ENCODE measurements at places on chromosomes 16 and 17.

DNA sequence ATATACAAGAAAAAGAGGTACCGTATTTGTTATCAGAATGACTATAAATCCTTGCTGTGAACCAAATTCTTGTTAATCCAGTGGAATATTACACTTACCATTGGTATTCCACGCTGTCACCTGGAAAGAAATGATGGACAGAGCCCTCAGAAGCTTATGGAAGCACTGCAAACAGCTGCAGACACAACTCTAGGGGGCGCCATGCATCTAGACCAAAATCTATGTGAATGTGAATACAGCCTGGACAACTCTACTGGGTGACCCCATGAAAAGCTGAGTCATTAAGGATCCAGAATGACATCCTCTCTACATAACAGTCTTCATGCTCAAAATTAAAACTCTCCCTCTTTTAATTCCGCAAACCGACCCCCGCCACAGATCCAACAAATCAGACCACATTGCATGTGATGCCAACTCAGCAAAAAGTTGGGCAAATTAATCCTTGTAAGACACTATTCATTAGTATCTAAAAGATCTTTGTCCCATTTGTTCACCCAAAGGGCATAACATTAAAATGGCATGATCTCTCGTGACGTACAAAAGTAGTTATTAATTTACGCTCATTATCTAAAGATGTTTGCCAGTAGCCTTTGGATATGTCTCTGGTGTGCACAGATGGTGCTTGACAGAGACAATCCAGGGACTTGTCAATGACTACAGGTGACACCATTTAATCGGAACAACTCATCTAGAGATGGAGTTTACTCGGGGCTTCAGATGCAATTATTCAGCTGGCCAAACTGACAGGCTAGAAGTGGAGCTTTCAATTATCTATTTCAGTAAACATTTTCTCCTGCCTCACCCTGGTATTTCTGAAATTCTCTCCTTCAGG, 552.7 kb upstream of the PSMD7 start:
- no peak for DNase-seq

DNA sequence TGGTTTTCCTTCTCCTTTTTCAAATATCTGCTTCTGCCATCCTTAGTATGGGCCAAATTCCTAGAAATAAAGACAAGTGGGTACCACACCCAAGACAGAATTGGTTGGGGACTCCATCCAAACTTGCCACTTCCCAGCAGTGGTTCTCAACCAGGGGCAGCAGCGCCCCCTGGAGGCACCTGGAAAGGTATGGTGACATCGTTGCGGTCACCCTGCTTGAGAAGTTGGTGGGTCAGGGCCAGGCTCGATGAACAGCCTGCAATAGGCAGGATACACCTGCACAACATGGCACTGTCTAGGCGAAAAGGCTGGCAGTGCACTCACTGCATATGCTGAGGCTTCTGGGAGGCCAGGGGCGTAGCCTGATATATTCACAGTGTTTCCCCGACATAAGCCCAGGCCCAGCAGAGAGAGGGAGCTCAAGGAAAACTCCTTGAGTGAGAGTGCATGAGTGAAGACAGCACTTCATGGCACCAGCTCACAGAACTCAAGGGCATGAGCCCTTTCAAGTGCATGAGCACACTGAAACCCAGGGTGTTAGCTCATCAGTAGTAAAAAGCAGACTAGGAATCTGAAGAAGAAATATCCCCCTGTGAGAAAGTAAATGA, 57.7 kb downstream of the CMC2 start:
- no peak for DNase-seq

- no peak for DNase-seq
Measured at GRCh38 chr16:68434624-68435210, 13.6 kb downstream of the SMPD3 start.

- DNase-seq = no peak
Measured at GRCh38 chr16:4828567-4829321, 18.3 kb downstream of the GLYR1 start.

DNA sequence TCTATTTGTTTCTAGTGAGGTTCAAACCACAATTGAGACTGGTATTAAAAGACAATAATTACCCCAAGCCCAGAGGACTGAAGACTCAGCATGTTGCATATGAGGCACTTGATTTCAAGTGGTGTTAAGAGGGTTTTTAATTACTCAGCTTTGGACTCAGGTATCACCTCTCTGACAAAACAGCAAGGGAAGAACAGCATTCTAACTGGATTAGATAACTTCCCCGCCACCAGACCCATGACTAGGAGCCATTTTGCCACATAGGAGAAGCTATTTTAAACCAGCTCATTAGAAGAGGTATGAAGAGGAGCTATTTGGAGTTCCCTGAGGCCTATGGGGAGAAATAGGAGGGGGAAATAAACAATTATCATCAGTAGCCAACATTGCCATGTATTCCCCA, 226.1 kb upstream of the TOX3 start:
- DNase-seq = no peak

DNA sequence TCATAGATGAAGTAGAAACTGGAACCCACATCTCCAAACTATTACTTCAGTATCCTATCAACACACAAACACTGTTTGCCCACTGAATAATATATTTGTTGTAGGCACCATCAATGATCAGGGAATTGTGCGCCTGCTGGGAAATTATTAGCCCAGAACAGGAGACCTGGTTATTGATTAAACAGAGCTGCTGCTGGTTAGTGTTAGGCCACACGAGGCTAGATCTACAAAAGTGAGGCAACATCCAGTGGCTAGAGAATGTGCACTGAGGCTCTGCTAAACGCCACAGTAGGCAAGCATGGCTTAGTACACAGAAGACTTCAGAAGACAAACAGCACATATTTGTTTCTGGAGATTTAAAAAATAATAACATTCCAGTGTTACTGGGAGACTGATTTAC, 11.0 kb downstream of the ABHD15 start:
- no peak for DNase-seq

DNA sequence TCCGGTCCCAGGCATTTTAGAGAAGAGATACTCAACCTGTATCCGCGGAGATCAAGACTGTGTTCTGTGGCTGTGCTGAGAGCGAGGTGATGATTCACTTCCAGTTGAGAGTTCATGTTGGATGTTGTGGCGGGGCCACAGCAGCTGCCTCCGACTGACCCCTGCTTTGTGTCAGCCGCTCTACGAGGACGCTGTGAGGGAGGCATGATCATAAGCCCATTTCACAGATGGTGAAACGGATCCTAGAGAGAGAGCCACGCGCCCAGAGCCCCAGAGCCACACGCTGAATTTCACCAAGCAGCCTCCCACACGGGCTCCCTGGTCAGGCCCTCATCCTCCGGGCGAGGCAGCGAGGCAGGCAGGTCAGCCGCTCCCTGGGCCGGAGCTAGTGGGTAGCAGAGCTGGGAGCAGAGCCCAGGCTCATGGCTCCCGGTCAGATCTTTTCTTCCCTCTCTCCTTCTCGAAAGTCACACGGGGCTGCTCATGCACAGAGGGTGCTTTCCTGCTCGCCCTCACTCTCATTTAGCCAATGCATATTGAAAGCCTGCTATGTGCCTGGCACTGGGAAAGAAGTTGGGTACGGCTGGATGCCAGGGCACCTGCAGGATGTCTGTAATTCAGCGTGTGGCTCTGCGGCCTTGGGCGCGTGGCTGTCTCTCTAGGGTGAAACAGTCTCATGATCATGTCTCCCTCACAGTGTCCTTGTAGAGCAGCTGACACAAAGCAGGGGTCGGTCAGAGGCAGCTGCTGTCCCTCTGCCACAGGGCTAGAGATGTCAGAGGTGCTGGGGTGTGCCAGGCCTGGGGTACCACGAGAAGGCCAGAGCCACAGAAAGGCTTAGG, 155.6 kb upstream of the CHMP6 start:
- DNase-seq = no peak

GRCh38 chr16:68000450-68000849, 1.2 kb upstream of the DPEP2 start:
- DNase-seq = no peak

- no peak for DNase-seq
Measured at GRCh38 chr16:77944631-77945030, 77.7 kb upstream of the CLEC3A start.

GRCh38 chr17:76870377-76870714, 2.1 kb downstream of the MGAT5B start:
- no peak for DNase-seq

DNA sequence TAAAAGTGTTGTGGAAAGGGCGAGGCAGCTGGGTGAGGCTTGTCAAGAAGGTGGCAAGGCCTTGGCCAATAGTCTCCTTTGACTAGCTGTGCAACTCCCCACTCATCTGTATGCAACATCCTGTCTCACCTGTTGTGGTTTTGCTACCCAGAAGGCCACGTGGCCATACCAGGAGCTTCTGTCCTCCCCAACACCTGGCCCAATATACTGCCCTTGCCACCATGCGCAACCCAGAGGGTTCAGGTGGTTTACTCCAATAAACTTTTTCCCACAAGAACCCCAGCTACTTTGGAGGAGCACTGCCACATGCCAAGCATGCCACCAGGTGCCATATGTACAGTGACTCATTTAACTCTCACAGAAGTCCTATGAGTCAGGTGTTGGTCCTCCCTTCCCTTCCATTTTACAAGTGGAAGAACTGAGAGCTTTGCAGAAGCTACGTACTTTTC, 10.2 kb downstream of the MYO19 start:
- DNase-seq = no peak

DNA sequence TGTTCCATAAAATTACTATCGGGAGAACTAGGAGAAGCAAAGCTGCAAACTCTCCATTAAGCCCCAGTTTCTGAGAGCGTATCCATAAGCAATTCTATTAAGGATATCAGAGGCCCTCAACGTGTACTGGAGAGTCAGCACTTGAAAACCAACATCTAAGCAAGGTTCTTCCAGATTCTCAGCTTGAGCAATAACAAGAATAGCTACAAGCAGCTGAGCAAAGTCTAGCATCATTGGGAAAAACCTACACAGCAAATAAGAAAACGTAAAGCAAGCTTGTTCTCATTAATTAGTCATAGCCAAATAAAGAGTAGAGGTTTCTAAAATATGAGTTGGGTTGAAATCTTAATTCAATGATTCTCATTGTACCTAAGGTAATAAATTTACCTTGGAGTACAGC, 26.9 kb upstream of the COX10 start:
- no peak for DNase-seq

- DNase-seq = no peak
Measured at GRCh38 chr17:36858119-36859002, 78.9 kb upstream of the LHX1 start.

GRCh38 chr17:80777274-80777673, 214.4 kb upstream of the CHMP6 start:
- DNase-seq = no peak

DNA sequence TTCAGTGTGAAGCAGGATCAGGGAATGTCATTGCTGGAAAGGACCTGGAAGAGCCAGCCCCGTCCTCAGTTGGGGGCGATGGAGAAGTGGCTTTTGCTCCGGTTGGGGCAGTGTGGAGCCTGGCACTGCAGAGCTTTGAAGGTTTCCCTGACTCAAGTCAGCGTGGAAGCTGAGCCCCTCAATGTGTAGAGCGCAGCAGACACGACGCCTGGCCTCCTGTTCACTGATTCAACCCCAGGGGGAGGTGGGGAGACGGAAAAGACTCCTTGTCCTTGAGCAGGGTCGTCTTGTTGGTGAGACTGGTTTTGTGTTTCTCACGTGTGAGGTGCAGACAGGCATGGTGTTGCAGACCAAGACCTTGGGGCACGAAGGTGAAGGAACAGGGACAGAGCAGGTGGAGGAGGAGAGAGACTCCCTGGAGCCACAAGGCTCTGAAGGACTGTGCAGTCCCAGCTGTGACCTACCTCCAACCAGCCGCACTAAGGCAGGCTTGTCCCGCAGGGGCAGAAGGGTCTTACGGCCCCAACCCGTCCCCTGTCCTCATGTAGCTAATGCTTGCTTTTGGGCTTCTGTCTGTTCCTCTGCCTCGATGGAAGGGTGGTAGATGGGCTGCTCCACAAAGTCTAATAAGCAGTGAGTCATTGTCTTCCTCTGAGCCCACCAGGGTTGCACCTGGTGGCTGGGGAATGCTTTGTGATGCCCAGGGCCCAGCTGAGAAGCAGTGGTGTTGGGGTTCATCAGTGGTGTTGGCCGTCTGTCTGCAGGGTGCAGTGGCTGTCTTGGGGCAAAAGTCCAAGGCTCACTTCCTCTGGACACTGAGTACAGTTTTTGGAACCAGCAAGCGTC, 47.8 kb downstream of the MPRIP start:
- no peak for DNase-seq

DNA sequence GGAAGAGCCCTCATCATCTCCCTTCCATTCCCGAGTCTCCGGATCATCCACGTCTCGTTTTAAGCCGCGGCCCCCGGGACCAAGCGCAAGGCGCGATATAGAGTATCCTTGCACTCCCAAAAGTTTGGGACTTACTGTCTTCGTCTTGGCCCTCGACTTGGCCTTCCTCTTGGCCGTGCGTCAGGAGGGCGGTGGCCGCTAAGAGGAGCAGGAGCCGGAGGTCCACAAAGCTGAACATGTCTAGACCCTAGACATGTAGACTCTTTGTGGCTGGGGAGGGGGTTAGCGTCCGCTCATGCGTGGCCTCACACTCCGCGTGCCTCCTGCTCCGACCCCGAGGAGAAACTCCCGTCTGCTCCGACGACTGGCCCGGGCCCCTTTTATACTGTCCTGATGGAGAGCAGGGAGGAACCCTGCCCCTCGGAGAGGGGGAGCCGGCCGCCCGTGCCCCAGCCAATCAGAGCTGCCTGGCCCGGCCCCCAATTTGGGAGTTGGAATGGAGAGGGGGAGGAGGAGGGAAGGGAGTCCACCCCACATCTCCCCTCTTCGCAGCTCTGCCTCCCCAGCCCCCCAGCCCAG, at the start of gene COL1A1:
Gene COL1A1 (minus strand): TSS at position 356 of the 579 bp plus-strand sequence. CDS start 118 bp downstream, at position 238.
- no peak for DNase-seq

- DNase-seq = no peak
Measured at GRCh38 chr17:8324132-8324531, 14.1 kb downstream of the ARHGEF15 start.

DNA sequence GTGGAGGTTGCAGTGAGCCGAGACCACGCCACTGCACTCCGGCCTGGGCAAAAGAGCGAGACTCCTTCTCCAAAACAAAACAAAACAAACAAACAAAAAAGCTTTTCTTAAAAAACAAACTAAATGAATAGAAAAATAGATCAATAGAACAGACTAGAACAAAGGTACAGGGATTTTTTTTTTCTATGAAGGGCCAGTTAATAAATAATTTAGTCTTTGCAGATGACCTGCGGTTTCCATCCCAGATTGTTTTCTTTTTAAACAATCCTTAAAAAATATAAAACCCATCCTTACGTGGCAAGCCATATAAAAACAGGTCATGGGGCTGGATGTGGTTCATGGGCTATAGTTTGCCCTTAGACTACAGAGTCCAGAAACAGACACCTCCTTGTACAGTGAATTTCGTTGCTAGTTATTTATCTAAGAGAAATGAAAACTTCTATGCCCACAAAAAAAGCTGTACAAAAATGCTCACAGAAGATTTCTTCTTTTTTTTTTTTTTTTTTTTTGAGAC, 45.4 kb downstream of the CREBBP start:
- DNase-seq = no peak

DNA sequence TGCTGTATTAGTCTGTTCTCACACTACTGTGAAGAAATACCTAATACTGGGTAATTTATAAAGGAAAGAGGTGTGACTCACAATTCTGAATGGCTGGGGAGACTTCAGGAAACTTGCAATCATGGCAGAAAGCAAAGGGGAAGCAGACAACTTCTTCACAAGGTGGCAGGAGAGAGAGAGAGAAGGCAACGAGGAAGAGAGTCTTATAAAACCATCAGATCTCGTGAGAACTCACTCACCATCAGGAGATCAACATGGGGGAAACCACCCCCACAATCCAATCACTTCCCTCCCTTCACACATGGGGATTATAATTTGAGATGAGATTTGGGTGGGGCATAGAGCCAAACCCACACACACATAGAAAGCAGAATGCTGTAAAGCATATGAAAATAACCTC, 896.2 kb downstream of the CDH11 start:
- no peak for DNase-seq

- DNase-seq = no peak
Measured at GRCh38 chr16:49276646-49277385, 4.8 kb downstream of the CBLN1 start.
